ENCODE measurements at places on chromosomes 4 and X. TPM values are rescaled to one million over a fixed set of nuclear protein-coding genes. Genes with fewer than 3 reads are reported as not detected.
A peak's percentile ranks its signal among the peaks of the same experiment; 100 is the strongest.

DNA sequence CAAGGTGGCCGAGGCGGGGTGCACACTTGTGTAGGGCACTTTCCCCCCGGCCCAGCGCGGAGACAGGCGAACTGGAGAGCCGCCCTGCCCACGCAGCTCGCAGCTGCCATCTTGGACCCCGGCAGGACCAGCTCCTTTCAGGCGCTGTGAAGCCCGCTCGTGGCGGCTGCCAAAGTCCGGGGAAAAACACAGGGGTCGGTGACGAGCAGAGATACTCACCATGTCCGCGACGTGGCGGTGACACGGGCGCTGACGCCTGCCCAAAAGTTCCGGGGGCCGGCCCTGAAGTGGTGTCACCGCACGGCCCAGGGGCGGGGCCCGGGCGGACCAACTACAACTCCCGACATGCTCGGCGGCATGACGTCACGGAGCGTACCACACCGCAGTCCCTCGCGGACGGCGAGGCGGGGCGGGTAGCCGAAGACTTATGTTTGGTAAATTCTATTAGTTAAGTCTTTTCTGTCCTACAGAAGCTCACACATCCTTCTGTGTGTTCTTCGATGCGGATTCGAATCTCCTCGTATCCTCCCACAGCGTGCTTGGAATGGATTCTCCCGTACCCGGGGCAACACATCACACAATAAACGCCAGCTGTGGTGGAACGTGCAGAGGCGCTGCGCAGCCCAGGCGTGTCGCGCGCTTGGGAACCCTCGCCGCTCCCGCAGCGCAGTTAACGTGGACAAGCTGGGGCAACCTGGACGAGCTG, at the start of gene UFSP2:
TSS of gene UFSP2 (minus strand) at position 318 of the 706 bp plus-strand sequence. CDS start at position 222, 96 bp downstream.
- peaks cover 5% of the 10 kb centered on the region for H3K4me1 ChIP-seq
- peak; percentile 92 for DNase-seq
- H3K27me3 ChIP-seq = no peaks in the 10 kb centered on the region
- H3K4me3 ChIP-seq = peak within 1 kb of the TSS; percentile 96
- H3K27ac ChIP-seq = peak within 1 kb of the TSS; percentile 94
- H3K36me3 ChIP-seq = no peaks in the 10 kb centered on the region

DNA sequence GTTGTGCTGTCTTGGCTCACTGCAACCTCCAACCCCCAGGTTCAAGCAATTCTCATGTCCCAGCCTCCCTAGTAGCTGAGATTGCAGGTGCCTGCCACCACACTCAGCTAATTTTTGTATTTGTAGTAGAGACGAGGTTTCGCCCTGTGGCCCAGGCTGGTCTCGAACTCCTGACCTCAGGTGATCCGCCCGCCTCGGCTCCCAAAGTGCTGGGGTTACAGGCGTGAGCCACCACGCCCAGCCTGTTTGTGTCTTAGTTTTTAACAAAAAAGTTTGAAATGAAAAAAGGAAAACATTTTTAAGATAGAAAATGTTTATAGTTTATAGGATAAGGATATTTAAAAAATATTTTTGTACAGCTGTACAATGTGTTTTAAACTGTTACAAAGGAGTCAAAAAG, 62.4 kb downstream of the CAPN6 start:
- no peak overlapping the region for H3K4me3 ChIP-seq
- no peaks in the 10 kb centered on the region for H3K4me1 ChIP-seq
- H3K36me3 ChIP-seq = no peaks in the 10 kb centered on the region
- H3K27ac ChIP-seq = no peak overlapping the region
- no peak for DNase-seq
- no peaks in the 10 kb centered on the region for H3K27me3 ChIP-seq

DNA sequence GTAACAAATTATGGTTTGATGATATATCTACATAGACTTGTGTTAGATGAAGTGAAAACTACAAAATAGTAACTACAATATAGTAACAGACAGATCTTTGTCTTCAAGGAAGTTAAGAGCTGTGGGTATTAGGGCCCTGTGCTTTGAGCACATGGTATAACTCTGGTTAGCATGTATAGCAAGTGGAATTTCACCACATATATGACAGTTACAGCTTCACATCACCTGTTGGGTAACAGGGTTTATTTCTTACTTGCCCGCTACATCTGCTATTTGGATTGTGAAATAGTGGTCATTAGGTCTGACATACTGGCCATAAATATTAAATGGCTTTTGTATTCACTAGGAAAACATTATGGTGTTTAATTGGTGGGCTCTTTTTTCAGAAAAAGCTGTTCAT, 20.2 kb downstream of the OFD1 start:
- H3K27me3 ChIP-seq = no peaks in the 10 kb centered on the region
- H3K36me3 ChIP-seq = peaks cover 12% of the 10 kb centered on the region

DNA sequence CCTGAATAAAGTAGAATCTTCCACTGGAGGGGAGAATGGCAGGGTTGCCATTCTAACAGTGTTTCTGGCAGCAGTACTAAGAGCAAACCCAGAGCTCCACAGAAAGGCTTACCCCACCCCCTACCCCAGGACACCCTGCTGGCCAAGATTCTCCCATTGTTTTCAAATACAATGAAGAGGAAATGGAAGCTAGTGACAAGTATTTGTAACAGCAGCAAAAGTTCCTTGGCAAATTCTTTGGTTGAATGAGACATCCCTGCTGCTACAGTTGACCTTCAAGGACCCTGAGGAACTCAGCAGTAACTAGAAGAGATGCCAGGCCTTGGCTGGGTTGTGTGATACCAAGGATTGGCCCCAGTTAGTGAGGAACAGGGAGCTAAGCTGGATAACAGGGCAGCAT, 124.2 kb upstream of the DGKK start:
- H3K4me1 ChIP-seq = peaks cover 11% of the 10 kb centered on the region
- DNase-seq = peak; percentile 86
- H3K27me3 ChIP-seq = no peaks in the 10 kb centered on the region

GRCh38 chr4:60396341-60397049, 803.6 kb upstream of the ADGRL3 start:
- H3K4me1 ChIP-seq = peaks cover 5% of the 10 kb centered on the region
- no peak overlapping the region for H3K27ac ChIP-seq
- DNase-seq = no peak
- H3K36me3 ChIP-seq = no peaks in the 10 kb centered on the region

- H3K27me3 ChIP-seq = no peaks in the 10 kb centered on the region
- 0 out of 2 replicates have a peak overlapping the region, but pooled peaks have one; percentile 23 for H3K27ac ChIP-seq
- H3K36me3 ChIP-seq = peaks cover 15% of the 10 kb centered on the region
- H3K4me1 ChIP-seq = peaks cover 17% of the 10 kb centered on the region
- no peak overlapping the region for H3K4me3 ChIP-seq
Measured at GRCh38 chrX:119784747-119785446, 6.5 kb downstream of the RPL39 start.

DNA sequence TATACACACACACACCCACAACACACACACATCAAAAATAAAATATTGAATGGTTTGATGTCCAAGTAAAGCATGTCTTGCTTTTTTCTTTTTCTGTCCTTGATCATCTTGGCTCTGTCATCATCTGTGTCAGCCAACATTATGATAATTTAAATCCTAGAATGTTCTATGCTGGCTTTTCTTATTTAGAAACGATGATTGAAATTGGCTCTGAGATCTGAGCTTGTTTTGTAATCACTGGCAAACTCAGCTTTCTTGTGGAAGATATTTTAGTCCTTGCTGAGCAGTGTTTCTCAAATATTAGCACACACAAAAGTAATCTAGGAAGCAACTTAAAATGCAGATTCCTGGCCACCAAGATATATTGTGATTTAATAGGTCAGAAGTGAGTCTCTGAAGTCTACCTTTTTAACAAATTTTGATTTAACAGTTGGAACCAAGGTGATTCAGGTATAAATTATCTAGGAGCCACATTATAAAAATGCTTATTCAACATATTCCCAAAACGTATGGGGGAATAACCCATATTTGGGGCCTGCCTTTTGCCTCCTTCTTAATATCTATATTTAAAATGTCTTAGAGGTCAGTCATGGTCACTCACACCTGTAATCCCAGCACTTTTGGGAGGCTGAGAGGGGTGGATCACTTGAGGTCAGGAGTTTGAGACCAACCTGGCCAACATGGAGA, 24.0 kb upstream of the DSPP start:
- H3K27ac ChIP-seq = no peak overlapping the region
- H3K4me1 ChIP-seq = peaks cover 5% of the 10 kb centered on the region
- DNase-seq = no peak
- H3K36me3 ChIP-seq = no peaks in the 10 kb centered on the region
- no peaks in the 10 kb centered on the region for H3K27me3 ChIP-seq

DNA sequence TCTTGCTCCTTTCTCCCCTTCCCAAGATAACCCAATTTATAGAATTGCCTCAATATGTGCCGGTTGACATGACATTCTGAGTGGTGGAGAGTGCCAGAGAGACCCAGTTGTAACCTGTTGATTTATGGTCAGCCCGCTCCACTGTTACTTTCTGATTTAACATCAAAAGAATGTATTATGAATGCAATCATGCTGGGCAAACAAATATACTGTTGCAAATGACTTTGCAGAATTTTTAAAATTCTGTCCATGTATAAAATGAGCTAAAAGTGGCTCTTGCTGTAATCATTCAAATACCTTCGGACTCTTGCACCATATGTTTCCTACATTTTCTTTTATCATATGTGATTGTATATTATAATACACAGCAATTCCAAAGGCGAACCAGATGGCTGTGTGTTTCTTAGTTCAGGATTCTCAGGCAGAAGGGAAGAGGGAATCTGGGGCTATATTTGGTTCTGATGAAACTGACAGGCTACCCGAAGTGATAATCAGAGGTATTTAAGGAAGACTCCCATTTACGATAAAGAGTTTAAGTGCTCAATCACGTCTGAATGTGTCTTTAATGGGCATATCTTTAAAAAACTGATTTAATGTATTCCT, 131.7 kb downstream of the CLCN4 start:
- no peak overlapping the region for H3K4me3 ChIP-seq
- no peaks in the 10 kb centered on the region for H3K36me3 ChIP-seq
- no peaks in the 10 kb centered on the region for H3K27me3 ChIP-seq
- no peak for DNase-seq
- H3K4me1 ChIP-seq = no peaks in the 10 kb centered on the region
- no peak overlapping the region for H3K27ac ChIP-seq

DNA sequence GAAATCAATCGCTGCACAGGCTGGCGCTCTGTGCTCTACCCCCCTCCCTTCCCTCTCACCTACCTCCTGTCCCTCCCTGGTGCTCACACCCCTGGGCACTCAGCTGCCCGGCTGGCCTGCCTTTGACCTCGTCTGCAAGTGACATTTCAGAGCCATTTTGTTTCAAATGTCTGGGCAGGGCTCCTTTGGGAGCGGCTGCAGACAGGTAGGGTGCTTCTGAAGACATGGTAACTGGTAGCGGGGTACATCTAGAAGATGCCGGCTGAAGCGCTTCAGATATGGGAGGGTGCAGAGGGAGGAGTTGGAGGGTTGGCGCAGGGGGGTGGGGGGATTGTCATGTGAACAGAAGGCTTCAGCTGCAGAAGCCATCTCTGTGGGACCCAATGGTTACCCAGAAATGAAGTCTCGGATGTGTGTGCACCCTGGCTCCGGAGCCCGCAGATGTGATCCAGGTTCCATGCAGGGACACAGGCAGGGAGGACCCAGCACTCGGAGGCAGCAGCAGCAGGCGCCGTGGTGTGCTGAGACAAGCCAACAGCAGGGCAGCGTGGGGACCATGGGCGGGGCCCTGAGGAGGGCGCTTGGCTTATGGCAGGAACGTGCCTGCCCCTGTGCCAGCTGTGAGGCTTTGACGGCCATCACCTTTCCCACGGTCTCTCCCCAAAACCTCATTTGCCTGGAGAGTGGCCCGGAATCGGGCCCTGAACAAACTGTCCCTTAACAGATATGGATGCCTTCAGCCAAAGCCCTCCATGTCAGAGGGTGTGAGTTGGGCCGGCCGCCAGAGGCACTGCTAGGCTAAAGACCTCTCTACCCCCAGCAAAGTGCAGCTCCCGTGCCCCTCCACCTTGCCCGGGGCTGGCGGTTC, 7.6 kb upstream of the DUSP9 start:
- H3K27me3 ChIP-seq = peaks cover 37% of the 10 kb centered on the region
- no peak for DNase-seq
- no peaks in the 10 kb centered on the region for H3K36me3 ChIP-seq
- no peaks in the 10 kb centered on the region for H3K4me1 ChIP-seq
- no peak overlapping the region for H3K27ac ChIP-seq
- no peak overlapping the region for H3K4me3 ChIP-seq

DNA sequence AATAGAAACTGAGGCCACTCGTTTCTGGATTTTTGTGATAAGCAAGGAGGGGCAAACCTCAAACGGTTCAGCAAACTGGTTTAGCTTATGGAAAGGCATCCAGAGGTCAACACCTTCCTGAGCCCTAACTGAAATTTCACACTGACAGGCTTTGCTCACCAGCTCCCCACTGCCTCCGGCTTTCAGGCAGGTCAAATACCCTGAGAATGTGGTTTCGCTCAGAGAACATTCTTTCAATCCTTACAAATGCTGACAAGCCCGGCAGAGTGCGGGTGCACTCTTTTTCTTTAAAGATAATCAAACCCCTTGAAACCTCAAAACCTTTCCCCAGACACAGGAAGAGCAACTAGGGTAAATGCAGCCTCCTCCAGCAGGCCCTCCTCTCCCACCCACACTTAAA, 41.5 kb downstream of the CD40LG start:
- H3K36me3 ChIP-seq = no peaks in the 10 kb centered on the region
- DNase-seq = peak; percentile 60
- no peaks in the 10 kb centered on the region for H3K27me3 ChIP-seq
- H3K27ac ChIP-seq = peak overlapping the region; percentile 86

DNA sequence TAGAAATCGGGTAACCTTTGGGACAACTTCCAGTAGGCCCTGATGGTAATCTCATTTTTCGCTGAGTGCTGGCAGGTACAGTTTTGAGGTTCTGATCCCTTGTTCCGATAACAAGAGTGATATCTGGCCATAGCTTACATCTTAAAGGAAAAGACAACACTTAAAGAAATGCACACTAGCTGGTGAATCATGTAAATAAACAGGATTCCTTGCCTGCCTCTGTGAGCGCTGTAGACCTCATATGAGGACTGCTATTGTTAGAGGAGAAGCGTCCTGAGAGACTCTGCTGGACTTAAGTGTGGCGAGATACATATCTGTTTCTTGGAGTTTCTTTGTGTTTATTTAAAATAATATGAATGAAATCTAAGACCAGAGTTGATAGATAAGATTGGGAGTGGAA, 149.3 kb upstream of the SLC4A4 start:
- H3K4me1 ChIP-seq = peaks cover 5% of the 10 kb centered on the region
- H3K27me3 ChIP-seq = peaks cover 44% of the 10 kb centered on the region
- H3K27ac ChIP-seq = no peak overlapping the region

DNA sequence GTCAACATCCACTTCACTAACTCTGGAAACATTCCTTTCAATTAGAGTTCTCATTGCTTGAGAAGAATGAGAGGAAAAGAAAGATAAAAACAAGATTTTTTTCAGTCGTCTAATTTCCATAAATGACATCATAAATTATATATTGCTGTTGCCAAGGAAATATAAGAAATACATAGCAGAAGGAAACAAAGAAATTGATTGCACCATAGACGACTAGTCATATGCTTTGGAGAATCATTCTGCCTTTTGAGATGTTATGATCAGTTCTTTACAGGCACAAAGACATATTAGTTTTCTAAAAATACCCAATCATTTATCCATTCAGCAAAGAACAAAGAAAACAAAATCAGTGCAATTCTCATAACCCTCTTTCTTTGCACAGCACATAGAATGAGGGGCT, 672 bp upstream of the C1QTNF7 start:
- H3K36me3 ChIP-seq = no peaks in the 10 kb centered on the region
- H3K27ac ChIP-seq = no peak overlapping the region
- no peak for DNase-seq
- H3K4me3 ChIP-seq = no peak overlapping the region
- no peaks in the 10 kb centered on the region for H3K4me1 ChIP-seq

- peaks cover 20% of the 10 kb centered on the region for H3K4me1 ChIP-seq
- no peak overlapping the region for H3K4me3 ChIP-seq
- H3K27me3 ChIP-seq = no peaks in the 10 kb centered on the region
- H3K36me3 ChIP-seq = no peaks in the 10 kb centered on the region
- peak overlapping the region; percentile 57 for H3K27ac ChIP-seq
- DNase-seq = no peak
Measured at GRCh38 chr4:76783836-76784235, 114.1 kb downstream of the SOWAHB start.

ZXDA gene
- total RNA-seq = 5.7 TPM

NAA10 gene
- total RNA-seq = 136 TPM

PCDH19 gene
- total RNA-seq = 0.89 TPM

ZCCHC13 gene
- total RNA-seq = not detected

CENPE gene
- 25.2 TPM for total RNA-seq

TRIM60 gene
- total RNA-seq = not detected
